ENCODE measurements at places on chromosomes 12 and 14.

DNA sequence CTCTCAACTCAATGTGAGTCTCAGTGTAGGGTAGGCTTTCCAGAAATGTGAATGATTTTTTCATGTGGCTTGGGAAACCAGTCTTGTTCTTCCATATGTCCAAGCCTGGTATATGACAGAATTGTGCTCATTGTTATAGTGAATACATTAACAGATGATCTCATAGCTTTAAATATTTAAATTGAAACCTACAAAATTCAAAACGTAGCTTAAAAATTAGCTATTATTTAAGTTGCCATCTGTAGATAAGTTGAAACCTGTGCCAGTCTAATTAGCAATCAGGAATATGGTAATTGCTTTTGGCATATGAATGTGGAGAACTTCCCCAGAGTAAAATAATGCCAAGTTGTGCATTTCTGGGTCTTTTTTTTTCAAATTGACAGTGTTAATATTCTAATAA is 891.6 kb upstream of the SEL1L start:
- DNase-seq = no peak

GRCh38 chr14:106787626-106788025 is 1261.2 kb downstream of the TMEM121 start:
- no peak for DNase-seq

- no peak for DNase-seq
These were observed 3.3 kb downstream of the FAR2 start for GRCh38 chr12:29152223-29152868.

DNA sequence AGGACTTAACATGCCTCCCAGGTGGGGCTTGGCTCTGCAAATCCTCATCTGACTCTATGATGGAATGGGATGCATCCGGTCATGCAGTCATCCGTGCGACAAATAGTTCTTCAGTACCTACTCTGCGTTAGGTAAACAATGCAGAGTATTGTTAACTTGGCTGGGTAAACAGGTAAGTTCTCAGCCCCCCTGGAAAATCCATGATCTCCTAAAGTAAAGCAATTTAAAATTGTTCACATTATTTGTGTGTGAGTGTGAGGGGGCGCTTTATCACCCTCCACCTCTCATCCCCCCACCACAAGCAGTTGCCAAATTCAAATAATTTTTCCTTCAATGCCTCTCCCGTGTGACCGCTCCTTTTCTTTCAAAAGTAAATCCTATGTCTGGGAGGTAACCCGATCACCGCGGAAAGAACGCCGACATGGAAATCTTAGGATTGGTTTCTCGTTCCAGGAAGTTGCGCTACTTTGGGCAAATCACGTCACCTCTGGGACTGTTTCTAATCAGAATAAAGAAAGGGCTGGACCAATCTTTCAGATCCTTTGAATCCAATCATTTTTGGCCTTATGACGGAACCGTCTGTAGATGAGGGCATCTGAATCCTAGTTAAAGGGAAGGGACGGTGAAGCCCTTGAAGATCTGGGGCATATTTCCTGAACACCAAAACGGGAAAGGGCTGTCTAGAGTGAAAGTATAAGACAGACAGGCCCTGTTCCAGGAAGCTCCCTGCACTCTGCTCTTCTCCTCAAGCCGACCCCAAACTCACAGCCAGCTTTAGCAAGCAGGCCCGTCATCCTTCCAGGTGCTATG is 44.0 kb upstream of the SINHCAF start:
- DNase-seq = peak; percentile 32

- DNase-seq = no peak
These were observed 25.9 kb downstream of the TMEM117 start for GRCh38 chr12:43861840-43862150.

GRCh38 chr12:2580821-2581220 is 213.9 kb upstream of the FKBP4 start:
- no peak for DNase-seq

DNA sequence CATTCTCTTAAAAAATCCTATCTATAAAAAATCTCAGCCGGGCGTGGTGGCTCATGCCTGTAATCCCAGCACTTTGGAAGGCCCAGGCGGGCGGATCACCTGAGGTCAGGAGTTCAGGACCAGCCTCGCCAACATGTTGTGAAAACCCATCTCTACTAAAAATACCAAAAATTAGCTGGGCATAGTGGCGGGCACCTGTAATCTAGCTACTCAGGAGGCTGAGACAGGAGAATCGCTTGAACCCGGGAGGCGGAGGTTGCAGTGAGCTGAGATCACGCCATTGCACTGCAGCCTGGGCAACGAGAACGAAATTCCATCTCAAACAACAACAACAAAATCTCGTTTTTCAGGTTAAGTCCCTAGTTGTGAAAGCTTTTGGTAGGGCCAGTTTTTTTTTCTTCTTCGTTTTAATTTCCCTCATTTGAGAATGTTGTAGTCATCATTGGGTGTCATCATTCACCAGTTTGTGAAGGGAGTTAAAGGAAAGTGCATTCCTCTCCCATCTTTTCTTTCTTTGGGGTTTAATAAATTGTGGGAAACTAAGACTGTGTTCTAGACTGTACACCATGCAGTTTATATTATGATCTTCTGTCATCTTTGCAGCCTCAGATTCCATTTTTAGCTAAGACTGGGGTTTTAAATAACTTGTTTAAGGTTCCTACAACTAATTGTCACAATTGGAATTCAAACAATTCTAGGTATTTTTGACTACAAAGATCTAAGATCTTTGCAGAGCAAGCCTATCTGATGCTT is 23.9 kb downstream of the MDM2 start:
- DNase-seq = no peak

- DNase-seq = peak; percentile 37
These were observed 715 bp upstream of the RAP1B start for GRCh38 chr12:68609998-68610369.

- DNase-seq = no peak
These were observed 41.7 kb downstream of the PPP2R5E start for GRCh38 chr14:63501429-63501828.

- DNase-seq = no peak
These were observed 446.7 kb upstream of the GARIN6 start for GRCh38 chr12:99200711-99201384.

DNA sequence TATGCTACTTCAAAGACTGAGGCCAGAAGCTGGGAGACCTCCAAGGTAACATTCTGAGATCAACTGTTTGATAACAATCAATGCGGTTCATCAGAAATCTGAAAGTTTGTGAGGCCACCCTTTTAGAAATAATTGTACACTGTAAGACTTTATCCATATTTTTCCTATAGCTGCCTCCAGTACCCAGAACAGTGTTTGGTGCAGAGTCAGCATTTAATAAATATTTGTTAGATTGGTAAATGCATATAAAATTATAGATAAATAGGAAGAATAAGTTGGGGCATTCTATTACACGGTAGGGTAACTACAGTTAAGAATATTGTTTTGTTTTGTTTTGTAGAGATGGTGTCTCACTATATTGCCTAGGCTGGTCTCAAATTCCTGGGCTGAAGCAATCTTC is 141.4 kb downstream of the C12orf42 start:
- no peak for DNase-seq

- peak; percentile 59 for DNase-seq
These were observed 15.9 kb downstream of the PACS2 start for GRCh38 chr14:105330491-105330895.

GRCh38 chr12:101591781-101592180 is 3.0 kb upstream of the MYBPC1 start:
- DNase-seq = no peak

DNA sequence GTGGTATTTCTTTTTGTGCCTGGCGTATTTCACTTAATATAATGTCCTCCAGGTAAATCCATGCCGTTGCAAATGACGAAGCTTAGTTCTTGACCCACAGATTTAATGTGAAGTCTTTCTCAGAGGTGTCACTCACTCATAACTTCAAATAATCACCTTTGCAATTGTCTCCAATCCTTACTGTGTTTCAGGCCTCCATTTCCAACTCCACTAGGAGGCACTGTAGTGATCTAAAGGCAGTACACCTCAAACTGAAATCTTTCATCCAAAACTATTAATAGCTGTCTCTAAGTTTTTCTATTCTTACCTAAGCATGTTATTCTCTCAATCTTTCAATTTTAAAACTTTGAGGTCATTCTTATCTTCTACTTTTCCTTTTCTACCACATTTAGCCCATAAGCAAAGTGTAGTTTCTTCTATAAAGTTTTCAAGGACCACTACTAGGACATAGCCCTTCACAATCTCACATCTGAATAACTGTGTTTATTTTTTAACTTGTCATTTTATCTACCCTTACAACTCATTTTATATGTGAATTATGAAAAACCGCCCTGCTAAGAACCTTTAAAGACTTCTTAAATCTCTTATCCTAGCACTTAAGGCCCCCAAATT is 25.5 kb upstream of the FBXO34 start:
- peak; percentile 35 for DNase-seq

GRCh38 chr12:39393179-39393578 is 49.7 kb downstream of the KIF21A start:
- no peak for DNase-seq

- DNase-seq = no peak
These were observed 1.5 kb downstream of the SAMD15 start for GRCh38 chr14:77378701-77379100.

DNA sequence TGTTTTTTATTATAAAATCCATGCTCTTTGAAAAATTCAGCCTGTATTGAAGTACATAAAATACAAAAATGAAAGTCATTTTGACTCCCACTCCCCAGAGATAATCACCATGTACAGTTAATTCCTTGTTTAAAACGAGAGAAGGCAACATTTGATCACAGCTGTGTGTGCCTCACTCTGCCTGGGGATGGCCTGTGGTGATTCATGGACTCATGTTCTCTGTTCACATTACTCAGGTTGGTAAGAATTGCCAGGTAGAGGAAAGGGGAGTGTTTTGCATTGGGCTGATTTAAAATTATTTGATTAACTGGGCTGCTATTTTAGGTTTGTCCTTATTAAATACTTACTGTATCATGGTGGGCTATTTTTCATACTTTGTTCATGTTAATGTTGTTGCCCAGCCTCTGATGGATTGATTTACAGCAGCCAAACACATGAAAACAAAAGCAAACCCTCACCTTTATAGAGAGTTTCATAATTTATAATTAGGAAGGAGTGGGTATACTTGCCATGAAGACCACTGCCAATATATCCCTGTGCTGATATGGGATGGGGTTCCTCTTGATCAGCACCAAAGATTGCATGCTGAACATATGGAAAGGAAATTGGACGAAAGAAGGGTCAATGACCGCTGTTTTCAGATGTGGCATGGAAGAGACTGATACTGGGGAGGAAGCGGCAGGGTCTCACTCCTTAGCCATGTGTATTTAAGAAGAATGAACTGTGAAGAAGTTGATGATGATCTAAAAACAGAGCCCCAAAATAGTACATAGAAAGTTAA is 3.0 kb downstream of the ZBTB1 start:
- DNase-seq = no peak

- no peak for DNase-seq
These were observed 90.4 kb downstream of the KIF21A start for GRCh38 chr12:39352471-39353017.

DNA sequence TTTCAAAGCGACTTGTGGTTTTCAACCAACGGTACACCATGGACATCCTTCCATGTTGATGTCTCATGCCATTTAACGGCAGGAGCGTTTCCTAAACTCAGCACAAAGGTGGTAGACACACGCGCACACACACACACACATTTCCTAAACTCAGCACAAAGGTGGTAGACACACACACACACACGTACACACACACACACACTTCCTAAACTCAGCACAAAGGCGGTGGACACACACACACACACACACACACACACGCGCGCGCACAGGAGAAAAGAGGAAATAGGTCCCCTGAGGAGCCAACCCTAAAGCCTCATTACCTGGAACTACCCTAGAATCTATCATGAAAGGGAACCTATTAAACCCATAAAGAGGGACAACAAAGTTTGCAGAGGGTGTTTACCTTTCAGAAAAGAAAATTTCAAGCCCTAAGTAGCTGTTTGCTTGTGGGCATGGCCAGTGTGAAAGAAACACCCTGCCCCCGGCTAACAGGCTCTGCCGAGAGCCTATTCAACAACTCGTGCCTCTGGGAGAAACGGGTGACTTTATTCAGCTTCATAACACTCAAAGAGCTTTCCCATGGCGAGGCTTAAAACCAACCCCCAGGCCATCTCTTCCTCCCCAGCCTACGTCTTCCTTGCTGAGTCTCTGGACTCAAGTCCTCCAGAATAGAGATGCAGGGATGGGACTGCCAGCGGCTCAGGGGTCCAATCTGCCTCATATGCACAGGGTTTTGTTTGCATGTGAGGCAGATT is 31.8 kb downstream of the SLC8B1 start:
- DNase-seq = no peak

DNA sequence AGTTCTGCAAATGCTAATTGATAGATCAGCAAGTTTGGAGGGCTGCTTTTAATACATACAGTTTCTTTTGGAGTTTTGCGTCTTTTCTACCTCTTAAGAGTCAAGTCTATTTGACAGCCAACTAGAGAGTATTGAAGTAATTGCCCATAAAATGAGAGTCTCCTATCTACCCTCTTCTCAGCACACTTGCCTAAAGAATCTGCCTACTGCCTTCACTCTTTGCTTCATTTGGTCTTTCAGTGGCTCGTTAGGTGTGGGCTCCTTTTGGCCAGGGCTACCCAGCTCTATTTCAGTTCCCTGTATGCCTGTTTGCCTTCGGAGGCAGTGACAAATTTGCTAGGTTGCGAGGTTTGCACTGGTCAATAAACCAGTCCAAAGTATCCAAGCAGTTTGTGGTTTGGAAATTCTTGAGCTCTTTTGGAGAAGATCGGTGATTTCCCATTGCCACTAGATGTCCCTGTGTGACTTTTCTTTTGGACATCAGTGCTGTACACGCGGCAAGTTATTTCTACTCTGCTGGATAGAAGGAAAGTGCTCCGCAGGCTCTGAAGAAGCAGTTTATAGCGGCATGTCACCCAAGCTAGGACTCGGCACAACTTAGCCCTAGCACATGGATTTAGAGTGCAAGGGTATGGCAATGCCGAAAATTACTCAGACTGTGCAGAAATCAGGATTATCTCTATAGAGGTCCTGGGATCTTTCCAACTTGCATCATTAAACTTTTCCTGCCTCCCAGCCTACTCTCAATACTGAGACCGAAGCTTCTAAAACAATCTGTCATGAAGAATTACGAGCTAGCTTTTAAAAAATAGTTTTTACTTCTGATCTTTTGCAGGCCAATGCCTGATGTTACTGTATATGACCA is 38.6 kb downstream of the MGST1 start:
- peak; percentile 91 for DNase-seq

DNA sequence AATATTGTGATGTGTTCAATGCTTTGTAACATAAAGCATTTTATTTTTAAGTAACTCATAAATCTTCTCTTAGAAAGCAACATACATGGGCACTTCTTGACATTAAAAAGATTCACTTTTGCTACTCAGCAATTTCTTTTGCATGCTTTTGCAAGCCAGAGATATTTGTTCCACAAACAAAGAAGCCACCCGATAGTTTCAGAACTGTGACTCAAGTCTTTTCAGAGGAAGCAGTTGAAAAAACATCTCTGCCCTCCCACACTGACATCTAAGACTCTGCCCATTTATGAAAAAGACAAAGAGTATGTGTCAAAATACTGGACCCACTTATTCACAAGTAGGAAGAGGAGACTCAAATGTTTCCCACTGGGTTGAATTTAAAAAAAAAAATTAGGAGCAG is 7.5 kb downstream of the APPL2 start:
- no peak for DNase-seq

GRCh38 chr12:106020736-106021135 is 118.0 kb downstream of the NUAK1 start:
- no peak for DNase-seq

- DNase-seq = peak; percentile 33
These were observed 153.8 kb downstream of the BCL11B start for GRCh38 chr14:99118046-99118721.

GRCh38 chr14:73743431-73743931 is 29.3 kb upstream of the PNMA1 start:
- DNase-seq = no peak

- no peak for DNase-seq
These were observed 1.3 kb upstream of the ASCL1 start for GRCh38 chr12:102955926-102956737.
